ENCODE measurements at places on chromosomes 11 and 22.

DNA sequence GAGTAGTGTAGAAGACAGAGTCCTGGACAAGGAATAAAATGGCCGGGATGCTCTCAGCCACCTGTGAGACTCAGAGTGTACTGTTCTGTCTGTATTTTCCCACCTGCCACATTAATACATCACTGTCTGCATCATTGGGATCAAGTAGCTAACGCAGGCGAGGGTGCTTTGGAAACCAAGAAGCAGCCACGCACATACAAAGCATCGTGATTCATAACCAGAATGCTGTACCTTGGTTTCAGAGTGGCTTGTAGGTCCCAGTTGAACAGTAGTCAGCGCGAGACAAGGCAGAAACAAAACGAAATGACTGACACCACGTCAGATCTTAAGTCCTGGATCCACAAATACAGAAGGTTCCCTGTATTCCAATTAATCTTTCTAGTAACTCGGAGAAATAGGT lies 198.3 kb downstream of the GRIK4 start:
- DNase-seq, result no peak

DNA sequence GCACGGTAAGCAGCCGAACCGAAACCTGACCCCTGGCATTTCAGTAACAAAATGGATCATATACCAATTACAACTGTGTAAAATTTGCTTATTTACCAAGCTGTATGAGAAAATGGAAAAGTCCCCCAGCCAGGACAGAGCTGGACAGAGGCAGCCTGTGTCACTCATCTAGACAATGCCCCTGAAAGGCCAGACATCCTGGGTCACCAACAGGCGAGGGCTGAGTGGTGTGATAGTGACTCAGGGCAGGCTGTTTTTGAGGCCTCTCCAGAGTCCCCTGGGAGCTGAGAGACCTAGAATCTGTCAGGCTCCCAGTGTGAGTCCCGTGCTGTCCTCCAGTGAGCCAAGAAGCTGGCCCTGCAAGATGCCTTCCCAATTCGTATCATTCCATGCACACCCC lies 680.4 kb downstream of the TBC1D22A start:
- DNase-seq, result no peak

- no peak for DNase-seq
Measured at GRCh38 chr11:122311216-122311755, 195.3 kb upstream of the BLID start.

DNA sequence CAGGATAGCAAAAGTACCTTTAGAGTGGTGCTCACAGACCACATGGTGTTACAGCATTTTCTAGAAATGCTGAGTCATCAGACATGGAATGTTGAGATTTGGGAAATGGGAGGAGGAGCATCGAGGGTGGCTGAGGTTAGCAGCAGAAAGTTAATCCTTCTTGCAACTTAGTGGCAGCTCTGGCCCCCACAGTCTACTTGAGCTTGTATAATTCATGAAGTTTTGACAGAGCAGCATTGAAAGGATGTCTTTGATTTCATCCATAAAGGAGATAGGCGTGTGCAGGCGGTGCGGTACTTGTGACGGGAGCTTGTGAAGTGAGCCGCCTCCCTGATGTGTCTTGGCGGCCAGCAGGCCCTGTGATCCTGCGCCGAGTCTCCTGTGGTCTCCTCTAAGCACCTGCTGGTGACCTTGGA lies 330.5 kb downstream of the TBC1D22A start:
- DNase-seq, result peak; percentile 47

DNA sequence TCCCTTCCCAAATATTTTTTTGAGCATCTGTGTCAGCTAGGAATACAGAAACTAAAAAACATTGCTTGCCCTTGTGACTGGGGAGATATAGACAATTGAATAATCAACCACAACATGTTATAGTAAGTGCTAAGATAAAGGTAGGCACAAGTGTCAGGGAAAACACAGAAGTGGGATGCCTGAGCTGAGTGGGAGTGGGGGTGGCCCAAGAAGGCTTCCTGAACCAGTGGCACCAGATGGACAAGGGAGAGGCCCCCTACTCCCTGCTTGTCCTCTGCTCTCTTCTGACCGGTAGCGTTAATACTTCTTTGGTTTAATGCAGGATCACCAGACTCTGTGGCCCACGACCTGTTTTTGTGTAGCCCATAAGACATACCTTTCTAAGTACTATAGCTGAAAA lies 48.8 kb downstream of the PACS1 start:
- DNase-seq, result no peak

DNA sequence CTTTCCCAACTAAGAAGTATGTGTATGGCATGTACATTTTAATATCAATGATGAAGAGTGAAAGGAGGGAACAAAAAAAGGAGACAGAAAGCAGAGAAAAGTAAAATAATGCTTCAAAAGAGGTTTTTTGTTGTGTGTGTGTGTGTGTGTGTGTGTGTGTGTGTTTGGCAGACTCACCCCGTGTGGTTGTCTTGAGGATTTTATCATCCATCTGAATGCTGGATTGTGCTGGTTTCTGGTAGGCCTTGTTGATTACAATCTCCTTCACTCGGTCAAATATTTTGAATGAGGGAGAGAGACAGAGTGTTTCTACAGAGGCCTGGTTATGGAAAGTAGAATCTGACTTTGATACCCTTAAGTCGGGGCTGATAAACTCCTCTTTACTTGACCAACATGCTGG lies 128.5 kb downstream of the ENTHD1 start:
- DNase-seq, result no peak

DNA sequence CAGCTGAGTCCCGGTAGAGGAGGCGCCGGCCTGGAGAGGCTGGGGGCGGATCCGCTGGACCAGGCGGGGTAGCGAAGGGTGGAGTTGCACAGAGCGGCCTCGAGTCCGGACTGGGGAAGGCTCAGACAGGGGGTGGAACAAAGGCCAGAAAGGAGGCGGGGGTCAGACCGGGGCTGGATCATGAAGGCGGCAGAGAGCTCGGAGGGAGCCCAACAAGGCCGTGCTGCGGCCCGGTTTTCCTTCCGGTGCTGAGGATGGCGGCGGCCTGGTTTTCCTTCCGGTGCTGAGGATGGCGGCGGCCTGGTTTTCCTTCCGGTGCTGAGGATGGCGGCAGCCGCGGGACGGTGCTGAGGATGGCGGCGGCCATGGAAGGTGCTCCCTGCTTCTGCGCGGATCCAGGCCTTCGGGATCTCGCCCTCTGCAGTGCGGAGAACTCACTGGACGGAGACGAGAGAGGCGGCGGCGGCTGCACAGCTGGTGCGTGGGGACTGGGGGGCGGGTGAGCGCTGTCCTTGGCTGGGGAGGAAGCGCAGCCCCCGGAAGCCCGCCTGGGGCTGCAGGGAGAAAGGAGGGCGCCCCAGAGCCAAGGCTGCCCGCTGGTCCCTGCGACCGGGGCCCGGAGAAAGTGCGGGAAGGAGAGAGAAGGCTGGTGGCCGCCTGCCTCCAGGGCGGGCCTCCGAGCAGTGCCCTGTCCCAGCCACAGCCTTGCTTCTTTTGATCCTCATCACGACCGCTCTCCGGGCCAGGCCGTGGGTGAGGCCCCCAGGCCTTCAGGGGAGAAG lies 350.4 kb upstream of the B3GAT1 start:
- DNase-seq, result no peak

GRCh38 chr22:23184764-23185113 lies 4.4 kb downstream of the BCR start:
- DNase-seq, result no peak

DNA sequence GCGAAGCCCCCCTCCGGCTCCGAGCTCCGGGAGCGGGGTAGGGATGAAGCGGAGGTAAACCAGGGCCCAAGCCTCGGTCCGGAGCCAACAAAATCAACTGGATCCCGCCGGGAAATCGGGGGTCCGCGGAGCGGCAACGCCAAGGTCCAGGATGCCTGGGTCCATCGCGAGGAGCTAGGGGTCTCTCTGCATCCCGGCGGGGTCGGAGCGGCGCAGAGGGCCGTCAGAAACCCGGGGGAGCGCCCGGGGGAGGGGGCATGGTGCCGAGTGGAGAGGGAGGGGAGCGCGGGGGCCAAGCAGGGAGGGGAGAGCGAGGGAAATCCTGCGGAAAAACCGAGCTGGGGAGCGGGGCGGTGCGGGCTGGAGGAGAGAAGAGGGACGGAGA lies 51.8 kb downstream of the SLC22A12 start:
- no peak for DNase-seq

GRCh38 chr11:105202422-105202821 lies 62.9 kb upstream of the CARD18 start:
- no peak for DNase-seq

DNA sequence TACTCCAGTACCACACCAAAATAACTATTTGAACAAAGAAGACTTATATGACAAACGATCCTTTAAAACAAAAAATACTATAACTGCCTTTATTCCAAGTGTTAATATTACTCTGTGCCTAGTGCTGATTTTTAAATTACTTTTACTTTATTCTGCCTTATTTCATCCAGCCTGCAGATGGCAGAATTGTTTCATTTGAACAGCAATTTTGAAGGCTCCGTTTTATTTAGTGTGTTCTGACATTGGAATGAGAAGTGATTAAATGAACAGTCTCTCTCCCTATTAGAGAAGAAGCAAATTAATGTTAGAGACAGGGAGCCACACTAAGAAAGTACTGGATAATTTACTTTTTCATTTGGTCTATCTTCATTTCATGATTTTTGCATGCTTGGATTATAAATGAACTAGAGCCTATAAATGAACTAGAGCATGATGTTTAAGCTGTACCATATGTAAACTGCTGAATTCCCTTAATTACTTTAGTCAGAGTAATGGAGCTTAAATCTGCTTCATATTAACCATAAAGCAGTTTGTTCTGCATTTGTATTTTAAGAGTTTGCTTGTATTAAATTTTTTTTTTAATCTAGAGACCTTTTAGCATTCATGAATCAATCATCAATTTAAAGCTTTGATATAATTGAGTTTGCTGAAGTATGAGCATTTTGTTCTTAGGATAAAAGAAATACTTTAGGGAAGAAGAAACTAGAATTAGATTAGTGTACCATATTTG lies 9.8 kb downstream of the PDHX start:
- DNase-seq, result peak; percentile 50

DNA sequence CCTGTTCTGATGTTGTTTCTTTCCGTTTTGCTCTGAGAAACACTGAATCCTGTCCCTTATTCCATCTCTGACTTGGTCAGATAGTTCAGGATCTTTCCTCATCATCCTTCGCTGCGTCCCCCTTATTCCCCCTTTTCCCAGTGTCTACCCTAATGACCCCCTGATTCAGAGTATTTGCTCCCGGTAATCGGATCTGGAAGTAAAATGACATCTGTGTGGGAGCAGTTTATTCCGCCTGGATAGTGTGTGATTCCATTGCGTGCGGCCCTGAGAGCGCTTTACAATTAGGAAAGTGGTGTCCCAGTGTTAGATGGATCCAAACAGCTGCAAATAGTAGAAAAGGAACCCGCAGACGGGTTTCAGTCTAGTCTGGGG lies 606 bp downstream of the DRG1 start:
- peak; percentile 1 for DNase-seq

DNA sequence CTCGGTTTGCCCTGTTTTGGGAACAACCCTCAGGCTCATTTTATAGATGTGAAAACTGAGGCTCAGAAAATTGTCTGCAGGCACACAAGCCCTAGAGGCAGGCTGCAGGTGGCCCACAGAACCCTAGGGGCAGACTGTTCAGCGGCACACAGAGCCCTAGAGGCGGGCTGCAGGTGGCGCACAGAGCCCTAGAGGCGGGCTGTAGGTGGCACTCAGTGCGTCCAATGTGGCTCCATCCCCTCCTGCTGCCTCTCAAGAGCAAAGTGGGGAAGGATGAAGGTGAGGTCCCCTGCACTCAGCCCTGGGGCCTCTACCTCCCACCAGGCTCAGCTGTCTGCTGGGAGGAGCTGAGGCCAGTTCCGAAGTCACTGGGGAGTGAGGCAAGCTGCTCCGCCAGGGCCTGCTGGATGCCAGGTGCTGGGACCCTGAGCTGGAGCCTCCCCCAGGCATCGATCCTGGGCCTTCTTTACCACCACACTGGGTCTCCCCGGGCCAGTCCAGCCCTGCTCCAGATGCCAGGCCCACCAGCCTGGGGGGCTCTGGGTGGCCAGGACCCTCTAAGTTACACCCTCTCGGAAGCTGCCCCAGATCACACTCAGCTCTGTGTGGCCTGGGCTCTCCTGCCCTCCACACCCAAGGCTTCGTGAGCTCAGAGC lies 2.3 kb downstream of the ACY3 start:
- DNase-seq, result no peak
